Hepatic stellate cell (primary cell): ENCODE measurements at places on chromosomes 3 and 15.
A peak's percentile ranks its signal among the peaks of the same experiment; 100 is the strongest.

- DNase-seq = no peak
Measured at GRCh38 chr15:87263296-87263695, 993.2 kb downstream of the NTRK3 start.

DNA sequence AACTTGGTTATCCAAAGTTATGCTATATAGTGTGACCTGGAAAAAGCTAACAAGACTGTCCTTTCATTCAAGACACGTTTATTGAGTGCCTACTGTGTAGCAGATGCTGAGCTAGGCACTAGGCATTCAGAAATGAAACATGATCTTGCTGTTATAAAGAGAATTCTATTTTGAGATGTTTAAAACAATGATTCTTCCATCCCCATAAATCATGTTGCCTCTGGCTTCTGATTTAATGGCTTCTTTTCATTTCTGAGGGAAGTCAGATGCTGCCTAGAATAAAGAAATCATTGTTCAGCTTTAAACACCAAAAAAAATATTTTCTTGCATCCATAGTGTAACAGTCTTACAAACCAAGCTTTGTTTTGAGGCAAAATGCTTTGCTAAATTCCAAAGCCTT, 620.9 kb upstream of the UBE2E2 start:
- DNase-seq = no peak

DNA sequence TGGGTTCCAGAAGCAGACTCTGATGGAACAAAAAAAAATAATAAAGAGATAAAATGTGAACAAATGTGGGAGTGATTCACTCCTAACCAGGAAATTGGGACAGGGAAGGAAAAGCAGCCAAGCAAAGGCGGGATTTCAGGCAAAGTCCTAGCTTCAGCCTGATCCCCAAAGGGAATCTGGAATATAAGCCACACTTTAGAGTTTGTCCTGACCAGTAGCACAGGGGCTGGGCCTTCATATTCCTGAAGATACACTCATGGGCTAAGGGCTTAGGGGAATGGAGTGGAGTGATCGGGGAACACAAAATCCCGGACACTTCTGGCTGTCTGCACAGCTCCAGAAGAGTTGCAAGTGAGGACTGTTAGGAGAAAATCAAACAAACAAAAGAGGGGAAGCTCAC, 135.0 kb upstream of the COL8A1 start:
- DNase-seq = no peak

GRCh38 chr3:47455806-47456452, 19.8 kb downstream of the SCAP start:
- no peak for DNase-seq

- no peak for DNase-seq
Measured at GRCh38 chr3:30084971-30085403, 521.4 kb upstream of the TGFBR2 start.

DNA sequence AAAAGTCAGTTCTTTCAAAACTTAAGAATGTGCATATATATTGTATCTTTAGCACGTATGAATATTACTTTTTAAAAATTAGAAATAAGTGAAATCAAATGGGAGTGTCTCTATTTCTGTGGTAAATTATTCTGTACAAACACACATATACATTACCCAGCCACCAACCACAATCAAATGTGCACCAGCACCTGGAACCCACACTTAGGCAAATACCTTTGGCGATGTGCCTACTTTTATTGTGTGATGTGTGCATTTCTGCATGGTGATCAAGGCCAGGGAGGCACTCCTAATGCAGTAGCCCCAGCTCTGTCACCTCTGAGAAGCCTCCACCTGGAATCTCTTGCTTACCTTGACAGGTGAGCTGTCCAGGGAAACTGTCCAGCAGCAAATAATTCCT, 76.9 kb downstream of the PIK3R4 start:
- no peak for DNase-seq

GRCh38 chr3:161415506-161416231, 44.4 kb upstream of the SPTSSB start:
- DNase-seq = peak; percentile 38

DNA sequence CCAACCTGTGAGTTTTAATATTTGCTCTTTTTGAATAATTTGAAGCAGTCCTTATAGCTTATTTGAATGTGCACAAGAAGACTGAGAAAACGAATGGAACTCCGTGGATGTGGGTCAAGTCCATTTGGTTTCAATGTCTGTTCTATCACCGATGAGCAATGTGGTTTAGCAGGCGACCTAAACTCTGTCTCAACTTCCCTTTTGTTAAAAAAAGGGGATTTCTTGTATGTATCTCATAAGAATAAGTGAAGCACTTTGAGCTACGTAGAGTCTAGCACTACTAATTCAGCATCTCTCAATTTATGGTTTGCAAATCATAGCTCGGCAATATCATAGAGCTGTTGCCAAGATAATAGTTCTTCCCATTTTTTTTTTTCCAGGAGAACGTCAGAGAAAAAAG, 4.6 kb upstream of the SKIL start:
- no peak for DNase-seq

- DNase-seq = no peak
Measured at GRCh38 chr15:48087844-48088243, 32.9 kb upstream of the SLC24A5 start.
